Purkinje cell (primary cell): ENCODE measurements at places on chromosomes 3 and 15. TPM values are rescaled to one million over a fixed set of nuclear protein-coding genes. Genes with fewer than 3 reads are reported as not detected.

The CRTC3 gene
- 2.7 and 3.2 TPM in 2 replicates for polyA plus RNA-seq

The CFAP20DC gene
- 1.2 and 1.4 TPM in 2 replicates for polyA plus RNA-seq

The ARPC4 gene
- polyA plus RNA-seq: 63.2 and 66.1 TPM in 2 replicates

The CHST14 gene
- not detected in 2 replicates for polyA plus RNA-seq

The LIPC gene
- polyA plus RNA-seq: not detected in 2 replicates

The ALPK3 gene
- polyA plus RNA-seq: not detected in 2 replicates

The UTS2B gene
- 1.2 and 4.6 TPM in 2 replicates for polyA plus RNA-seq

The DNAH12 gene
- polyA plus RNA-seq: 0.77 TPM in 1 of 2 replicates, not detected in the other

The ALDH1L1 gene
- polyA plus RNA-seq: 4.2 and 4.9 TPM in 2 replicates

The SLC38A3 gene
- polyA plus RNA-seq: 0.16 and 4.2 TPM in 2 replicates

The WNT5A gene
- 9.3 and 9.9 TPM in 2 replicates for polyA plus RNA-seq

The AHSG gene
- polyA plus RNA-seq: not detected in 2 replicates

The IL1RAP gene
- polyA plus RNA-seq: 17.2 and 20.3 TPM in 2 replicates

The ITGA11 gene
- 0.06 and 0.42 TPM in 2 replicates for polyA plus RNA-seq

The ITGB5 gene
- polyA plus RNA-seq: 1.8 and 3.7 TPM in 2 replicates

The NOX5 gene
- 0.05 TPM in 1 of 2 replicates, not detected in the other for polyA plus RNA-seq

The ANKUB1 gene
- polyA plus RNA-seq: not detected in 2 replicates

The GNAT1 gene
- polyA plus RNA-seq: not detected in 2 replicates

The ADAMTS17 gene
- polyA plus RNA-seq: 2.1 TPM in 1 of 2 replicates, not detected in the other

The PIF1 gene
- polyA plus RNA-seq: not detected in 2 replicates

The MUC4 gene
- 0.15 TPM in 1 of 2 replicates, not detected in the other for polyA plus RNA-seq

The FRG2C gene
- polyA plus RNA-seq: not detected in 2 replicates

The ARNT2 gene
- 6.2 and 11.4 TPM in 2 replicates for polyA plus RNA-seq

The THSD4 gene
- 0.20 and 0.24 TPM in 2 replicates for polyA plus RNA-seq

The SAMMSON gene
- not detected in 2 replicates for polyA plus RNA-seq

The STRIT1 gene
- not detected in 2 replicates for polyA plus RNA-seq

The TYRO3 gene
- polyA plus RNA-seq: 2.9 and 14.8 TPM in 2 replicates

The SEMA3F gene
- polyA plus RNA-seq: 0.10 TPM in 1 of 2 replicates, not detected in the other

The DCP1A gene
- polyA plus RNA-seq: 6.1 and 7.7 TPM in 2 replicates

The IL5RA gene
- 0.05 TPM in 1 of 2 replicates, not detected in the other for polyA plus RNA-seq

The KBTBD13 gene
- polyA plus RNA-seq: not detected in 2 replicates

The CNTN3 gene
- polyA plus RNA-seq: 239 and 300 TPM in 2 replicates

The FAM162A gene
- polyA plus RNA-seq: 337 and 434 TPM in 2 replicates

The ITIH1 gene
- not detected in 2 replicates for polyA plus RNA-seq

The SOX14 gene
- polyA plus RNA-seq: not detected in 2 replicates

The TM2D3 gene
- polyA plus RNA-seq: 266 and 268 TPM in 2 replicates

The SLC28A1 gene
- not detected in 2 replicates for polyA plus RNA-seq

The FYCO1 gene
- polyA plus RNA-seq: 0.22 and 0.31 TPM in 2 replicates

The HRG gene
- not detected in 2 replicates for polyA plus RNA-seq

The TAGLN3 gene
- 15.0 and 181 TPM in 2 replicates for polyA plus RNA-seq

The PLSCR2 gene
- 9.1 and 10.3 TPM in 2 replicates for polyA plus RNA-seq

The GPR149 gene
- not detected in 2 replicates for polyA plus RNA-seq

The HES1 gene
- 7.5 and 8.4 TPM in 2 replicates for polyA plus RNA-seq

The CHRM5 gene
- not detected in 2 replicates for polyA plus RNA-seq

The TRIM42 gene
- polyA plus RNA-seq: not detected in 2 replicates

The EPHA3 gene
- 3.9 and 7.2 TPM in 2 replicates for polyA plus RNA-seq

The ST3GAL6 gene
- polyA plus RNA-seq: 39.4 and 46.5 TPM in 2 replicates

The ANXA2 gene
- 11.5 and 12.4 TPM in 2 replicates for polyA plus RNA-seq

The SYNM gene
- 5.0 and 8.4 TPM in 2 replicates for polyA plus RNA-seq
